ENCODE measurements at places on chromosomes 13 and 19.

DNA sequence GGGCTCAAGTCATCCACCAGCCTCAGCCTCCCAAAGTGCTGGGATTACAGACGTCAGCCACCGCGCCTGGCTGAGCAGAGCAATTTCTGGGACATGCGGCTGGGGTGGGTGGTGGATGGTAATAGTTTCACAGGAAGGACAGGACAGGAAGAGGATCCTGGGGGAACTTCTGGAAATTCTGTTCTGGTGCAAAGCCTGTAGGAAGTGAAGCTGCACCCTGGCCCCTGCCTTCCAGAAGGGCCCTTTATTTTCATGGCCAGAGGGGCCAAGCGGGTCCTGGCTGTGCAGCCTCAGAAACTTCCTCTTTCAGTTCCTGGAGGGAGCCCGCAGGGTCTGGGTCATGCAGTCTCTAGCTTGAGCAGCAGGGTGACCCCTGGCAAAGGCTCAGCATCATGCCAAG is 15.7 kb downstream of the FEM1A start:
- DNase-seq, result no peak

- DNase-seq, result no peak
Measured at GRCh38 chr13:74867460-74867859, 614.5 kb downstream of the TBC1D4 start.

DNA sequence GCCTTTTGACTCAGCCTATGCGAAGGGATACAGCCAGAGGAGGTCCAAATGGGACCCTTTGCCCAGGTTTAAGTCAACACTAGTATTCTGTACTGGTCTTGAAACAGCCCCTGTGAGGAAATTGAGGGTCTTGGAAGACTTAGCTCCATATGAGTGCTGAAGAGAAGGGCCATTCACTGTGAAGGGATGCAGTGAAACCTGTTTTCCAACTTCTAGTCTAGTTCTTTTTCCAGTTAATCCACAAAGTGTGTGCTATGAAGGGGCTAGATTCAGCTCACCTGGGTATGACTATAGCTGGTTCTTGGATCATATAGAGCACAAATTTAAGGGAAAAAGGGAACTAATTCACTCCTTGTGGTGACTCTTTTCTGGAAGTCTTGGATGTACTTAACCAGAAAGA is 4.0 kb downstream of the ZBTB32 start:
- no peak for DNase-seq

DNA sequence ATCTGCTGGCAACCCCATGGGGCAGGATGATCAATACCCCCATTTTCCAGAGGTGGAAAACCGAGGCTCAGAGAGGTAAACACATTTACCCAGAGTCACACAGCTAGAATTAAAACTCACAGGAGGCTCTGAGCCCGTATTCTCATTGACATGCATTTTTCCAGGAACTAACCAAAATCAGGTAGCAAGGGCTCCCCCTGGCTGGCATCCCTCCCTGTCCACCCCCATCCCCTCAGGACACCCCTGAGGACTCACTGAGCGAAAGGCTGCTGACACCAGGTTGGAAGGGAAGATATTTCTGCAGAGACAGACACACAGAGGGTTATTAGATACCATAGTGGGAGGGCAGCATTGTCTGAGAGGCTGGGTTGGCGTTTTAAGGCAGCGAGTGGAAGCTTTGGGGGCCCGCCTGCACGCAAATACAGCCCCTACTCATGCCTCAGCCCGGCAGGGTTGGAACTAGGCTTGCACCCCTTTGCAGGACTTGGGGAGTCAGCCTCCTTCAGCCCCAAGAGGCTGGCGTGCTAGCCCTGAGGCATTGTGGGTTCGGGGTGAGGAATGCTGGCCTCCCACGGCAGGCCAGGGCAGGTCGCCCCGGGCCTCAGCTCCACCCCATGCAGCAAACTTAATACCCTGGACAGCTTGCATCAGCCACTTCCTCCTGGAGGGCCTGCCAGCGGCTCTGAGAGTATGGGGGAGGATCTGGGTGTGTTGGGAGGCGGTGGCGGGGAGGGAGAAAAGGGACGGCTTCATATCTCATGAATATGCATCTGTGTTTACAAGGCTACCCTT is 3.9 kb downstream of the SLC1A5 start:
- no peak for DNase-seq

- DNase-seq, result no peak
Measured at GRCh38 chr19:28864577-28865042, 348.3 kb downstream of the UQCRFS1 start.

GRCh38 chr13:109922518-109922917 is 136.1 kb upstream of the IRS2 start:
- no peak for DNase-seq

GRCh38 chr19:5652261-5652660 is 28.1 kb downstream of the MICOS13 start:
- no peak for DNase-seq

GRCh38 chr19:32976223-32976805 is 4.3 kb downstream of the FAAP24 start:
- DNase-seq, result no peak

DNA sequence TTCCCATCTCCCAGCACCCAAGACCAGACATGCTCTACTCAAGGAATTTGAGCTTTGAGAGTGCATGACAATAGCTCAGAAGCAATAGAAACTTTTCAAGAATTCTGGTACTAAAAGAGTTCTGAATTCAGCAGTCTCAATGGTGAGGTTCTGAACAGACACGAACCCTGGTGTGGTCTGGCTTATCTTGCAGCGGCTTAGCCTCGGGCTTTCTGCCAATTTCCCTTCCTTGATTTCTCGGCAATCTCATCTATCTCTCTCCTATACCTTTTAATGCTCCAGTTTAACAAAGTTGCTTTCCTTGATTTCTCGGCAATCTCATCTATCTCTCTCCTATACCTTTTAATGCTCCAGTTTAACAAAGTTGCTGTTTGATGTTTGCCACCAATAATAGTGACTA is 174.6 kb downstream of the SPRY2 start:
- no peak for DNase-seq

DNA sequence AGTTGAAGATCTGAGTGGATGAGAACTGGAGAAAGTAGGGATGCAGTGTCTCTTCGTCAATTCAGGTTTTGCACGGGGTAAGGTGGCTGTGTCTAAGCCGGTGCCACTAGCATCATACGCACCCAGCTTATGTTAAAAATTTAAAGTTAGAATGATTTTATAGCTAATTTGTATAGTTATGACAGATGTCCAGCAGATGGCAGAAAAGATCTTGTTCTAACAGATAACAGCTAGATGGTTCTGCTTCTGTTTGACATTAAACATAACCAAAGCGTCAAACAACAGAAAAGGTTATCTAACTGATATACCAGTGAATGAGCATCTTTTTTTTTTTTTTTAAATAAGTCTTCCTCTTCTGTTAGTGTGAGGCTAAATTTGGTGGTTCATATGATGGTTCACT is 18.8 kb upstream of the EDDM13 start:
- no peak for DNase-seq

GRCh38 chr19:6856749-6857372 is 30.5 kb upstream of the ADGRE1 start:
- DNase-seq, result no peak

DNA sequence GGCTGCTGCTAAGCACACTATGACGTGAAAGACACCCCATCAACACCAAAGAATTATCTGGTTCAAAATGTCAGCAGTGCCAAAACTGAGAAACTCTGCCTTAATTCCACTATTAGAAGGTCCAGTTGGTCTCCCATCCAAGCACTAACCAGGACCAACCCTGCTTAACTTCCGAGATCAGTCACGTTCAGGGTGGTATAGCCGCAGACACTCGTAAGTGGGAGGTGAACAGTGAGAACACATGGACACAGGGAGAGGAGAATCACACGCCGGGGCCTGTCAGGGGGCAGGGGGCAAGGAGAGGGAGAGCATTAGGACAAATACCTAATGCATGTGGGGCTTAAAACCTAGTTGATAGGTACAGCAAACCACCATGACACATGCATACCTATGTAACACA is 83.4 kb downstream of the C13orf42 start:
- DNase-seq, result no peak

- no peak for DNase-seq
Measured at GRCh38 chr13:19586904-19587634, 25.7 kb upstream of the TPTE2 start.

- DNase-seq, result no peak
Measured at GRCh38 chr19:45729800-45730290, 851 bp downstream of the FBXO46 start.

DNA sequence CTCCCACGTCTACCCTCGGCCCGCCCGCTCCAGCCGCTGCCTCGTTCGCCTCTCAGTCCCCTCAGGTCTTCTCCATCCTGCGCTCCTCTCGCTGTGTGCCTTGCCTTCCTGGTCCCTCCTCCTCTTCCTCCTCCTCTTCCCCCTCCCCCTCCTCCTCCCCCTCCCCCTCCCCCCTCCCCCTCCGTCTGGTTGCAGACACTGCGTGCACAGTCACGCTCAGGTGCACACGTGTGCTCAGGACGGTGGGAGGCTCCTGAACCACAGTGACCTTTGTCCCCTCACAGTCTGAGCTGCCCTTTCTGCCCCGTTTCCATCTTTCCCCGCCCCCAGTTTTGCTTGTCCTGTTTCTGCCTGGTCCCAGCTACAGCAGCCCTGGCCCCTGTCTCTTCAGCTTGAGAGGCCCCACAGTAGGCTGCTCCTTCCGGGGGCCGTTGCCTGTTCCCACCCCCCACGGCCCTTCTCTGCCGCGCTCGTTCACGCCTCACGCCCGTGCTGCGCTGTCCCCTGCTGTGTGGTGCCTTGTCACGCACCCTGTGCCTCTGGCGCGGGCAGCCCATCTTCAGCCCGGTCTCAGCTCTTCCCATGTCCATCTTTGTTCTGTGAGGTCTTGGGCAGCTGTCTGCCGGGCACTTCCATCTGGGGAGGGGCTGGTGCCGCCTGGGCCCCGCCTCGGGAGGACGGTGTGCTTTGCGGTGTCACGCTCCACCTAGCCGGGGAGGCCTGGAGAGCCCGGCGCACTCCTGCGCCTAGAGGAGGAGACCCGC is 13.8 kb upstream of the RPS15 start:
- no peak for DNase-seq

DNA sequence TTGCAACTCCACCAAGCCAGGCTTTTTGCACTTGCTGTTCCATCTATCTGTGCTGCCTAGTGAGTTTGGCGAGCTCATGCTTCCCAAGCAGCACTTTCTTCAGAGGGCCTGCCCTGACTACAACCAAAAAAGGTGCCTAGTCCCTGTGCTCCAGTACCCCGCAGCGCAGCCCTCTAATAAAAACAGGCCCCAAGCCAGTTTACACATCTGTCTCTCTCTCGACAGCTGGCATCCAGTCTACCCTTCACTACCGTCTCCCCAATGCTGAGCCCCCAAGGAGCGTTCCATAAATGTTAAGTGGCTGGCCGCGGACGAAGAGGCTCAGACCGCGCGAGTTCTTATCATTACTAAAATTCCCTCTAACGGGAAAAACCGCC is 512 bp downstream of the MED4 start:
- DNase-seq, result no peak

DNA sequence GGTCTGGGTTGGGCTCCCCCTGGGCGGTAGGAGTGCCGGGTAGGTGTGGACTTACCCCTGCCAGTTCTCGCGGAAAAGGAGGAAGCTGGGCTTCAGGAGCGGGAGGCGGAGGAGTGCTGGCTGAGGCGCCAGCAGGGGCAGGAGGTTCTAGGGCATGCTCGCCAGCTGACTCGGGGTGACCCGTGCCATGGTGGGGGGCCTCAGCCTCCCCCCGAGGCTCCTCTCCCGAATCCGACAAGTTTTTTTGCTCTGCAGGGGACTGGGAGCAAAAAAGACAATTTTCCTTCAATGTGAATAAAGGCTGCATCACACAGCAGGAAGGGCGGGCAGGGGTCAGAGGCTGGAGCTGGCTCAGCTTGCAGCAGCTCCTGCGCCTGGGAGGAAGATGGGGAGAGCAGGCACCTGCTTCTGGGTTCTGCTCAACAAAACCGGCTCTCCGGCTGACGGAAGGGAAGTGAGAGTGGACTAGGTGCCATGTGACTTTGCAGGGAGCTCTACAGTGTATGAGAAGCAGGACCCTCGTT is 26.5 kb downstream of the RANBP3 start:
- no peak for DNase-seq

GRCh38 chr13:60332682-60333081 is 64.3 kb upstream of the TDRD3 start:
- no peak for DNase-seq

- no peak for DNase-seq
Measured at GRCh38 chr19:19077103-19077502, 13.3 kb downstream of the SLC25A42 start.

GRCh38 chr19:33394006-33394722 is 20.7 kb downstream of the CEBPG start:
- no peak for DNase-seq

- DNase-seq, result no peak
Measured at GRCh38 chr19:2503521-2504109, 27.7 kb downstream of the GADD45B start.

GRCh38 chr13:86907156-86907555 is 764.0 kb upstream of the SLITRK5 start:
- no peak for DNase-seq

DNA sequence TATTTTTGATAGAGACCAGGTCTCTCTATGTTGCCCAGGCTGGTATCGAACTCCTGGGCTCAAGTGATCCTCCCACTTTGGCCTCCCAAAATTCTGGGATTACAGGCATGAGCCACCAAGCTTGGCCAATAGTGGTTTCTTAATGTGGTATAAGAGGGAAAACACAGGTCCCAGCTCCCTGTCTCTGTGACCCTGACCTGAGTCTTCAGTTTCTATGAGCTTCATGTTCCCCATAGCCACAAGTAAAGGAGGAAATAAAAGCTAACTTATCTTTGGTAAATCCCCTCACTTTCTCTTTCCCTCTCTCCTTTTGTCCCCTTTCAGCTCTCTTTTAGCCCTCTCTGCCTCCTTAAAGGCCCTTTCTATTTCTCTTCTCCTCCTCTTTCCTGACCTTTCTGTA is 50.3 kb downstream of the ABCC4 start:
- DNase-seq, result no peak

DNA sequence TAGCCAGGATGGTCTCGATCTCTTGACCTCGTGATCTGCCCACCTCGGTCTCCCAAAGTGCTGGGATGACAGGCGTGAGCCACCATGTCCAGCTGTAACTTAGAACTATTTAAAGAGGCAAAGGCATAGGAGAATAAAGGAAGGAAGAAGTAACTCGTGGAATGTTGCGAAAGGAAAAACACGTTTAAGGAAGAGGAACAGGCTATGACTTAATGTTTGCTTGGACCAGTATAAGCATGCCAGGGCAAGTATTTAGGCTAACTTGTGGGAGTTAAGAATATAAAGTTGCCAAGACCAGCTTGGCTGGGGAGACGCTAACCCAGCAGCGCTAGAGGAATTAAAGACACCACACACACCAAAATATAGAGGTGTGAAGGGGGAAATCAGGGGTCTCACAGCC is 33.5 kb downstream of the ZNF844 start:
- no peak for DNase-seq

- DNase-seq, result no peak
Measured at GRCh38 chr19:1471515-1472160, 7.4 kb downstream of the C19orf25 start.

DNA sequence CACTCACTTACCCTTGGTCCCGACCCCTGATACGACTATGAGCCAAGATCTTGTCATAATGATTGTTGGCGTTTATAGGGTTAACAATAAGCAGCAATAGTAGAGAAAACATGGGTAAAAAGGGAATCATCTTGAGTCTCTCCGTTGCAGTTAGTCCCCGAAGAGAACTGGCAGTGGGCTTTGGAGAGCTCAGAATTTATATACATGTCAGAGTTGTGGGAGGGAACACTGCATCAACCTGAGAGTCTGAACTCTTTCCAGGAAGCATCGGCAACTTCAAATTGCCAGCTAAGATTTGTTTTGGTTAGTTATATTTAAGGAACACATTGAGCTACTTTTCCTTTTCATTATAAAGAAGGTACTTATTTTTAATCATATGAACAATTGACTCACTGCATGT is at the start of gene POSTN:
Gene POSTN, minus strand, starts transcription at position 172 of the 400 bp plus-strand sequence. Its CDS starts 42 bp downstream, at position 130.
- no peak for DNase-seq
